ENCODE measurements at places on chromosomes 13 and 19.
A peak's percentile ranks its signal among the peaks of the same experiment; 100 is the strongest.

DNA sequence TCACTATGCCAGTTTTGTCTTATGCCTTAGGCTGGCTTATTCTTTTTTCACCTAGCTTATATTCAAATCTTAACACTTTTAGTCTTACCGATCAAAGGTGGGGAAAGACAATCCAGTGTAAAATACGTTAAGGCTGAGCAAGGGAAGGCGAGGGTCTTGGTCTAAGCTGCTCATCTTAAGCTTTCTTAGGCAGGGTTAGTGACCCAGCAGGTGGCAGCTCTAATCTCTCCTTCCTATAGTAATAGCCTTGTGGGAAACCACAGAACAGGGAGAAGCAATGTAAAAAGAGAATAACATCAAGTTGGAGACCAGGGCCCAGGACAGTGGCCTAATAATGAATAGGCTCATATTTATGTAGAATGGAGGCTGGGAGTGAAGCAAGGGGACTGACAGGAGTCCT is 45.9 kb downstream of the COG3 start:
- H3K4me3 ChIP-seq = no peak overlapping the region
- no peak for DNase-seq
- no peaks in the 10 kb centered on the region for H3K27me3 ChIP-seq
- no peaks in the 10 kb centered on the region for H3K4me1 ChIP-seq

GRCh38 chr13:39916330-39916729 is 260.9 kb downstream of the COG6 start:
- H3K4me1 ChIP-seq = no peaks in the 10 kb centered on the region
- DNase-seq = no peak
- H3K4me3 ChIP-seq = no peak overlapping the region
- H3K27me3 ChIP-seq = no peaks in the 10 kb centered on the region

DNA sequence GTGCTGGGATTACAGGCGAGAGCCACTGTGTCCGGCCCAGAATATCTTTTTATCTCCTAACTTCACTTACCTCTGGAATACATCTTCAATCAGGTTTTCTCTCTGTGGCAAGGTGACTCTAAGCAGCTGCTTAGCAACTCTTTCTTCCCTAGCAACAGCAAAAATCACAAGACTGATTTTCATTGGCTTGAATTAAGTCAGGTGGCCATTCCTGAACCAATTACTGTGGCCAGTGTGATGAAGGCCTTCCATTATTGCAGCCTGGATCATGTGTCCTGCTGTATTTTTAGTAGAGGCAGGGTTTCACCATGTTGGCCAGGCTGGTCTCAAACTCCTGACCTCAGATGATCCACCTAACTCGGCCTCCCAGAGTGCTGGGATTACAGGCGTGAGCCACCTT is 9.0 kb upstream of the LTBP4 start:
- no peaks in the 10 kb centered on the region for H3K27me3 ChIP-seq
- no peaks in the 10 kb centered on the region for H3K36me3 ChIP-seq
- no peak overlapping the region for H3K27ac ChIP-seq
- H3K4me3 ChIP-seq = no peak overlapping the region
- peak; percentile 48 for DNase-seq
- peaks cover 11% of the 10 kb centered on the region for H3K4me1 ChIP-seq

GRCh38 chr19:43634872-43635560 is 4.6 kb downstream of the CADM4 start:
- peak; percentile 26 for DNase-seq
- H3K27ac ChIP-seq = no peak overlapping the region
- no peaks in the 10 kb centered on the region for H3K36me3 ChIP-seq
- H3K27me3 ChIP-seq = peaks cover 9% of the 10 kb centered on the region
- H3K4me1 ChIP-seq = peaks cover 28% of the 10 kb centered on the region
- H3K4me3 ChIP-seq = no peak overlapping the region

- no peak overlapping the region for H3K27ac ChIP-seq
- H3K36me3 ChIP-seq = peaks cover 72% of the 10 kb centered on the region
- DNase-seq = no peak
- H3K27me3 ChIP-seq = no peaks in the 10 kb centered on the region
These were observed 10.8 kb downstream of the ADGRE2 start for GRCh38 chr19:14767466-14767971.

DNA sequence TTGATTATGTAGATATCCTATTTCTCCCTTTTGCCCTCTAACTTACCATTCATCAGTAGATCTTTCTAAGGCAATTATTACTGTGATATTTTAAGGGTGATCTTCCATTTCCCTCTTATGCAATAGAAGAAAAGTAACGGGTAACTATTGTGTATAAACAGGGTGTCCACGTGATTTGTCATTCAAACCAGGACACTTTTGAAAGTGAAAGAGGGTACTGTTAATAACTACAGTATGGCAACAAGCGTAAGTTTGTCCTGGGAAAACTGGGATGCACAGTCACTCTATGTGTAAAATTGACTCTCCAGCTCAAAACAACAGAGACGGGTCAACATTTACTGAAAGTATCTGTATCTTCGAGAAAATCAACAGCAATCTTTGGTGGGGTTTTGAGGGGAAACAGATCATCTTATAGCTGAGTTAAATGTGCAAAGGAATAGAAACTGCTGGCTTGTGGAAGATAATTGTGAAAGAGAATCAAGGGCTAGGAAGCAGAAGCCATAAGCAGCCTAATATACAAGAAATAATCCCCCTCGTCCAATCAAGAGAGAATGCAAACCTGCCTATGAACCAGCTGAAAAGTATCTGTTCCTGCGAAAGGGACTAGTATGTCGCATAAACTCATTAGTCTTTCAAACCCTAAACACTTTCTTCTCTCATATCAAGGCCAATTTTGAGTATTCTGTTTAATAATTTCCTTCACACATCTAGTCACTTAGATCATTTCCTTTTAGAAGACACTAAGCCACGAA is 126.7 kb downstream of the FOXO1 start:
- peaks cover 5% of the 10 kb centered on the region for H3K27me3 ChIP-seq
- no peak for DNase-seq
- no peak overlapping the region for H3K4me3 ChIP-seq
- H3K36me3 ChIP-seq = no peaks in the 10 kb centered on the region

DNA sequence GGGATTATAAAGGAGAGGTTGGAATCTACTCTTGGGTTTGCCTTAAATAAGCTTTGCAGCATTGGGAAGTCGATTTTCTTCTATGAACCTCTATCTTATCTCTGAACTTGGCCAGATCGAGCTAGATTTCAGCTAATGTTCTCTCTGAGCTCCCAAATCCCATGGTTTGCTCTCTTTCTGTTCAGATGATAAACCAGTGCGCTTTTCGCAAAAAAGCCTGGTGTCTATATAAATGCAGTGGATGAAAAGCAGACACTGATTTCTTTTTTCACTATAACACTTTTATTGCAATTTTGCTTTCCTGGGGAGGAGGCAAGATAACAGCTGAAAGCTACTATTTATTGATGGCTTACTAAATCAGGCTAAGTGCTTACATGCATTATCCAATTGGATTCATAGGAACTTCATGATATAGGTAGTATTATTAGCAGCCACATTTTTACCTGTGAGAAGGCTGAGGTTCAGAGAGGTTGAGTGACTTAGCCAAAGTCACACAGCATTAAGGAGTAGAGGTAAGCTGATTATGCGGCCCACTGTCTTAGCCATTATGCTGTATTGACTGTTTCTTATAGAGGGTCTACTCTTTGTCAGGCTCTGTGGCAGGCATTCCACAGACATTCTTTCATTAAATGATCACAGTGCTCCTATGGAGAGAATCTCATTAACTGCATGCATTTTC is 58.9 kb downstream of the RFC3 start:
- H3K4me1 ChIP-seq = no peaks in the 10 kb centered on the region
- DNase-seq = no peak
- H3K4me3 ChIP-seq = no peak overlapping the region
- H3K27me3 ChIP-seq = no peaks in the 10 kb centered on the region

Data from K562 (cell line).